GM04503 (cell line): ENCODE measurements at places on chromosomes 12 and 14.

- DNase-seq, result no peak
These were observed 105.1 kb downstream of the PRIMA1 start for GRCh38 chr14:93683226-93683625.

DNA sequence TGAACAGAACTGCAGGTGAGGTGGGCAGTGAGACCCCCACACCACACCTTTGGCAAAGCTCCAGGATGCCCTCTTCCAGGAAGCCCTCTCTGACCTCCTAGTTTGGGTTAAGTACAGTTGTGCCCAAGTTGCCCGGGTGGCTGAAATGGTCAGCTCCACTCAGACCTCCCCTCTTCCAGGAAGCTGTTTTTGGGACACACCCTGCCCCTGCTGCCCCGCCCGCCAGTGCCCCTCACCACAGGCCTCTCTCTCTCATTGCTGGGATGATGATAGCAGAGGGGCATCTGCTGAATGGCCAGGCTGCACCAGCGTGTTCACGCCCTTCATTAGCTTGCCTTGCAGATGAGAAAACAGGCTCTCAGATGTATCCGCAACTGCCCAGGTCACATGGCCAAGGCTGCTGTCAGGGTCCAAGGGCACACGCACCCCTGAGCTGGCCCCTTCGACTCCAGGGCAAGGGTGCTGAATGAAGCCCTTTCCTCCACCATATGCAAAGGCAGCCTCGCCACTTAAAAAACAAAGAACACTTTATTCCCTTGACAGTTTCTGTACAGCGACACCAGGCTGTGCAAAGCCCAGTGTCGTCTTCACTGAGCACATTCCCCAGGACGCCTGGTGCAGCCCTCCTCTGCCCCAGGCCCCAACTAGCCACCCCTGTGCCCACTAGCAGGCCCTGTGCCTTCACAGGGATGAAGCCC, 15.5 kb downstream of the SLC25A29 start:
- DNase-seq, result no peak

GRCh38 chr12:53636641-53637040, 10.5 kb upstream of the ATF7 start:
- DNase-seq, result no peak

DNA sequence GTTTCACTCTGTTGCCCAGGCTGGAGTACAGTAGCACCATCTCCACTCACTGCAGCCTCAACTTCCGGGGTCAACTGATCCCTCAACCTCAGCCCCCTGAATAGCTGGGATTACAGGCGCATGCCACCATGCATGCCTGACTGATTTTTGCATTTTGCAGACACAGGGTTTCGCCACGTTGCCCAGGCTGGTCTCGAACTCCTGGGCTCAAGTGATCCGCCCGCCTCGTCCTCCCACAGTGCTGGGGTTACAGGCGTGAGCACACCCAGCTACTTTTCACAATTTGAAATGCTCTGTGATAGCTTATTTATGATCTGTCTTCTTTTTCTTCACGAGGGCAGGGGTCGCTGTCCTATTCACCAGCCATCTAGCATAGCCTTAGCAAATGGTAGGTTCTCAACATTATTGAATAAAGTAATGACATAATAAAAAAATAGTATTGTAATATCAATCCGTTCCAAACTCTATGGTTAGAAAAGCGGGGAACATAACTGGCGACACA, 477 bp upstream of the DDX47 start:
- DNase-seq, result no peak

DNA sequence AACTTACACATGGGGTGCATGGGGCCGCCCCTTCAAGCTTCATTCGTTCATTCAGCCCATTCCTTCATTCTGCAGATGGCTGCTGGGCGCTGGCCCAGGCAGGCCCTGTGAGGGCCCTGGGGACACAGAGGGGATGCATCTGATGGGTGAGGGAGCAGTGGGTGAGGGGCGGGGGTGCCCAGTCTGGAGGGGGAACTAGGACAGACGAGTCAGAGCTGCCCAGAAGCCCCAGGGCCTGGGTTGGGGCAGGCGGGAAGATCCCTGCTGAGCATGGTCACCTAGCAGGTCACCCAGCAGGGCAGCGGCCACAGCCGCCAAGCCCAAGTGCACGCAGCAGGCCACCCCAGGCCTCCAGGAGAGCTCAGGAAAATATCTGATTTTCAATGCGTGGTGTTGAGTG, 14.1 kb downstream of the TRMT61A start:
- no peak for DNase-seq

DNA sequence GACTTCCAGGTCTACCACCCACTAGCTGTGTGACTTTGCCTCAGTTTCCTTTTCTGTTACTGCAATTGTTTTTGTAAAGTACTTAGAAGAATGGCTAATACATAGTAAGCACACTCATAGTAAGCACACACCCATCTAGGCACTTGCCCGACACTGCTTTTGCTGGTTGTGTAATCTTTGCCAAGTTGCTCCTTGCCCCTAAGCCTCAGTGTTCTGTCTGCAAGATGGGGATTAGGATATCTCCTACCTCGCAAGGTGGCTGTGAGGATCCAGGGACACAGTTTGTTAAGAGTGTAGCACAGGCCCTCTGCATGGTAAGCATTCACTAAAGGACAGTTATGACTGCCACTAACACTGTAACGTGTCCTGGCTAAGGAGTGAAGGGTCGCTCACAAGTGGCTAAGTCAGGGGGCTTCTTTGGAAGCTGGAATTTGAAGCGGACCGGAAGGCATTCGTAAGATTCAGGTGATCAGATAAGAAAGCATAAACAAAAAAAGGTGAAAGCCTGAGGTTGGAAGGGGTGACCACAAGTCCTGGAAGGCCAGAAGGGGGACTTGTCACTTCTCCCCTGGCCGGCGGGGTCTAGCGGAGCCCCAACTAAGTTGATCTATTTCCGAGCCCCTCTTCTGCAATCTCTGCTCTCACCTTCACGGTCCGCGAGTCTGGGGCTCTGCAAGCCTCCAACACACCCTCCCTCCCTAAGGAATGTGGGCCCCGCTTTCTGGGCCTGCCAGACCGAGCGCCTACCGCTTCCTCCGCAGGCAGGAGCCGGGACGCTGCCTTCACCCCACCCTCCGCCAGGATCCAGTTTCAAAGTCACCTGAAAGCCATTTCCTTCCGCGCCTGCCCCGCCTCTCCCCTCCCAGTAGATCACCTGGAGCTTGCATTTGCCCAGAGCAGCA, 1.5 kb upstream of the PLEKHG3 start:
- DNase-seq, result no peak
